ENCODE measurements at places on chromosomes 5 and 9.
A peak's percentile ranks its signal among the peaks of the same experiment; 100 is the strongest.

DNA sequence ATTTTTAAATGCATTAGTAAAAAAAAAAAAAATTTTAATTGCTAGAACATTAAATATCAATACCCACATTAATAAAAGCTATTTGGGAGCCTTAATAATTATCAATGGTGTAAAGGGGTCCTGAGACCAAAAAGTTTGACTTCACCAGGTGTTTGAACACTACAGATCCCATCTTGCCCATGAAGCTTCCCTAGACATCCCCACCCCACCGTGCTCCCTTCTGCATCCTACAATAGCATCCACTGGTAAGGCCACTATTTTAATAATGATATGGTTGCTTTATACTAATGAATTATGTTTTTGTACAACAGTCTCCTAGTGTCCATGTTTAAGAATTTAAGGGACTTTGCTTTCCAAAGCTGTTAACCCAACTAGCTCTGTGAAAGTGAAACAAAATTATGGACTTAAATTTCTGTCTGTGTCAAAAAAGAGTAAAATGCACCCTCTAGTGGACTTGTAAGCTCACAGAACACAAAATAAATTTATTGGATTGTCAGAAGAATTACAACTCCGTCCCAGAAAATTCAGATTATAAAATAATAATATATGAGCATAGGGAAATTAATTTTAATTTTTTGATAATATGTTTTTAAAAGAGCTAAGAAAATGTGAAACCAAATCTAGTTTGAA lies 76.0 kb downstream of the ARL15 start:
- DNase-seq, result no peak

GRCh38 chr9:123316053-123316718 lies 39.8 kb upstream of the CRB2 start:
- DNase-seq, result no peak

- no peak for DNase-seq
Measured at GRCh38 chr9:35718721-35719511, 13.1 kb downstream of the TLN1 start.

GRCh38 chr5:120692325-120692724 lies 228.2 kb downstream of the PRR16 start:
- DNase-seq, result no peak

GRCh38 chr5:11852717-11853087 lies 51.5 kb downstream of the CTNND2 start:
- no peak for DNase-seq

GRCh38 chr5:78843436-78843835 lies 141.7 kb downstream of the ARSB start:
- DNase-seq, result no peak

- no peak for DNase-seq
Measured at GRCh38 chr9:21761309-21761901, 41.0 kb upstream of the MTAP start.

- no peak for DNase-seq
Measured at GRCh38 chr5:126793097-126793496, 16.2 kb downstream of the LMNB1 start.

DNA sequence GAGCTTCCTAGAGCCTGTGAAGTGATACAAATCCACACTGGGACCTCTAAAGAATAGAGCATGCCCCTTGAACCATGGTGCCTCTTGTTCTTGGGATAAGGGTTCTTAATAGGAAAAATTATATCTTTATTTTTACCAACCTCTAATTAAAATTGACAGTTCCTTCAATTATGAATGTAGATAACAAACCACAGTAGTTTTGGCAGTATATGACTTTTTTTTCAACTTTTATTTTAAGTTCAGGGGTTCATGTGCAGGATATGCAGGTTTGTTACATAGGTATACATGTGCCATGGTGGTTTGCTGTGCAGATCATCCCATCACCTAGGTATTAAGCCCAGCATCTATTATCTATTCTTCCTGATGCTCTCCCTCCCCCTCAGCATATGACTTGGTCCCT lies 974 bp downstream of the HEMGN start:
- DNase-seq, result no peak

DNA sequence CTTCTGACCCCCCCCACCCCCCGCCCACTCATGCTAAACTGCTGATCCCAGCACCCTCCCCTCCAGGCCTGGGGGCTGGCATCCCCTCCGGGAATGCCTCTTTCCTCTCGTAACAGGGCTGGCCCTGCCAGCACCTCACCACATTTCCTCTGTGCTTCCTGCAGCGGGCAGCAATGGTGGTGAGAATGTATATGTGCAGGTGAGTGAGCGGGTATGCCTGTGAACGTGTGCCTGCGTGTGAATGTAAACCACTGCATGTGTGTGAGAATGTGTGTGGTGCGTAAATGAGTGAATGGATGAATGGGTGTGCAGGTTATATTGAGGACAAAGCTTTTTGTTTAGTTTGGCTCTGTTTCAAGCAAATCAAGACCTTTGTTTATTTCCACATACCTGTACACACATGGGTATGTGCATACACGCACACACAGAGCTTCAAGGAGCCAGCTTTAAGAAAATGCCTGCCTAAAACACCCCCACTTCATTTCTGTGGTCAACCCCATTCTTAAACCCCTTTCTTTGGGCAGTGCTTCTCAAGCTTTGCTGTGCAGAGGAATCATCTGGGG lies 95.7 kb upstream of the SHB start:
- DNase-seq, result no peak

GRCh38 chr9:119252671-119253299 lies 116.5 kb downstream of the BRINP1 start:
- no peak for DNase-seq

GRCh38 chr5:150789943-150790611 lies 11.5 kb downstream of the SMIM3 start:
- no peak for DNase-seq

DNA sequence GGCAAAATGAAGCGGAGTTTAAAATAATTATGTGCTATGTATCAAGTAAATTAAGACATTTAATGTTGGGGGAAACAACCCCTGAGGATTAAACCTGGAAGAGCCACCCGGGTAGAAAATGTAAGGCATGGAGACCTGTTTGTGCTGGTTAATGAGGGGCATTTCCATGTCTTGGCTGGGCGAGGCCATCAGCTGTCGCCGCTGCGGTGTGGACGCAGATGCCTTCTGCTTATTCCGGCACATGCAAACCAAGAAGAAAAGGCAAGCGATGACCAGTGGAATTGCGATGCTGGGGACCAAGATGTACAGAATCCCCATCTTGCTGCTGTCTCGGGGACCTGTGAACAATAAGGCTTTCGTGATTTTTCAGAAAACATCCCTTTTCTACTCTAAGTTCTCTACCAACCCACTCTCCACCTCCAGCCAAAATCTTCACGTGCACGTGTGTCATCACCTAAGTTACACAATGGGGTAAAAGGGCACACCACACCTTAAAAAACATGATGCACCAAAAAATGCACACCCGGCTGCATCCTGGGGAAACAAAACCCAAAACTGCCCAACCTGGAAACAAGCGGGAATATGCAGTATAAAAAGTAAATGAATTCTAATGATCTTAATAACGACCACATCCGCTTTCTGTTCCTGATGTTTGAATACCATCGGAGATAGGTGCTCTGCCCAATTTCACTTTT lies 223.5 kb downstream of the ROR2 start:
- DNase-seq, result no peak

DNA sequence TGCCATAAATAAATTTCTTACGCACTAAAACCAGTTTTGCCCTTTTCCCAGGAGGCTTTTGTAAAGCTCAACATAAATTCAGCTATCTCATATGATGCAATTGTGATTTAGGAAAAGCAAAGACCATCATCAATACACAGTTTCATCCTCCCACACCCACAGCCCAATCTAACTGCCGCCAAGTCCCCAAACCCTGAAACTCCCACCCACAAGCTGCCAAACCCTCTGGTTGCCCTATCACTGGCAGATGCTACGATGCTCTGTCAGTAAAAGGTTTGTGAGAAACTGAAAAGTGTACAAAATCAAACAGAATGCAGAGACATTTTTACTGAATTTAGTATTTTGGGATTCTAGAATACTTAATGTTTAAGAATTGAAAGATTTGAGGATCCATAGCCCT lies 42.8 kb upstream of the NR4A3 start:
- DNase-seq, result no peak

- DNase-seq, result no peak
Measured at GRCh38 chr5:55102348-55102747, at the start of gene GZMA. Gene GZMA (plus strand): TSS chr5:55102646. CDS start chr5:55102683, 37 bp downstream.

- no peak for DNase-seq
Measured at GRCh38 chr5:139116100-139116655, 82.0 kb downstream of the SIL1 start.

GRCh38 chr9:100492952-100493351 lies 20.0 kb downstream of the TMEFF1 start:
- DNase-seq, result no peak

DNA sequence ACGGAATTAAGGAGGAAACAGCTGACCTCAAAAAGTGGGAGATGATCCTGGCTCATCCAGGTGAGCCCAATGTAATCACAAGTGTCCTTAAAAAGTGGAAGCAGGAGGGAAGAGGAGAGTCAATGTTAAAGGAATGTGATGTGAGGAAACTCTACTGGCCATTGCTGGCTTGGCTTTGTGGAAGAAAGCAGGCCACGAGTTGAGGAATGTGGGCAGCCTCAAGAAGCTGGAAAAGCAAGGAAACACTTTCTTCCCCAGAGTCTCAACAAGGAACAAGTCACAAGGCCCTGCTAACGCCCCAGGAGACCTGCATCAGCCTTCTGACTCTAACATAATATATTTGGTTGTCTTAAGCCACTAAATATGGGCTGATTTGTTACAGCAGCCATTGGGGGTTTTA lies 252.8 kb downstream of the PSAT1 start:
- no peak for DNase-seq

- DNase-seq, result no peak
Measured at GRCh38 chr9:36029765-36030528, 6.8 kb upstream of the RECK start.

- no peak for DNase-seq
Measured at GRCh38 chr5:139836469-139837208, 41.0 kb downstream of the PSD2 start.

GRCh38 chr5:1510151-1510561 lies 13.6 kb downstream of the LPCAT1 start:
- peak; percentile 5 for DNase-seq

DNA sequence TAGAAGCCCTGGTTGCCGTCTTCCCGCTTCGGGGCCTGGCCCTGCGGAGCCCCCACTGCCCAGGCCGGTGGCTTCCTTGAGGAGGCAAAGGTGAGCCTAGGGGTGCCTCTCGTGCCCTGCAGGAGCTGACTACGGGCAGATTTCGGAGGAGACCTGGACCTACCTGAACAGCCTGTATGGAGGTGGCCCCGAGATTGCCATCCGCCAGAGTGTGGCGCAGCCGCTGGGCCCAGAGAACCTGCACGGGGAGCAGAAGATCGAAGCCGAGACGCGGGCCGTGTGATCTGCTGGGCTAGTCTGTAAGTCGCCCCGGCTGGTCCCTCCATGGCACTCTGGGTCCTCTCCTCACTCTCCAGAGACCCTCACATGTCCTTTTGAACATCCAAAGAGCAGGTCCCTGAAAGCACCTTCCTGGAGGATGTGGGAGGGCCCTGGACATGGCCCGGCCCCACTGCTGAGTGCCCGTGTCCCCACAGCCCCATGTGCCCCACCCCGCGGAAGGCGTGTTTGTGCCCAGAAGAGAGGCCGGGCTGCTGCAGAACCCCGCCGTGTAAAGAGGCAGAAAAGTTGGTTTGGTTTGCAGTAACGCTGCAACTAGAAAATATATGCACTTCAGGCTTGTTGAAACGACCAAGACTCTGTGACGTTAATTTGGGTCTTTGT lies 44.9 kb downstream of the USP20 start:
- no peak for DNase-seq

DNA sequence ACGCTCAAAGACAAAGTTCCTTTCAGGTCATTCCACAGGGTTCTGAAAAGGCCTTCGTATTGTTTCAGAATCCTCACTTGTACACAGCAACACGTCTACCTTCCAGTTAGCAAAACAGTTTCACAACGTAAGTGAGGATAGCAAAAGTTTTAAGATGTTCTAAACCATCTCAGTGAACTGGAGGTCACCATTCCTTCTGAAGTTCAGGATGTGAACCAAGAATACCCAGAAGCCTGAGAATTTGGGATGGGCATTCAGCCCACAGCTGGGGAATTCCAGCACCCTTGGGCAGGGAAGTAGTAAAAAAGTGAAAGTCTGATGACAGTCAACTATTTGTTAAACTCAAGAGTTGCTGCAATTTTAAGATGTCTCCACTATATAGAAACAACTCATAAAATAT lies 224.5 kb downstream of the BNC2 start:
- no peak for DNase-seq

- no peak for DNase-seq
Measured at GRCh38 chr5:10860645-10861422, 99.8 kb upstream of the DAP start.

- DNase-seq, result no peak
Measured at GRCh38 chr5:126948011-126948355, 82.4 kb downstream of the MARCHF3 start.

- DNase-seq, result no peak
Measured at GRCh38 chr9:125580701-125581286, 126.2 kb downstream of the MAPKAP1 start.

DNA sequence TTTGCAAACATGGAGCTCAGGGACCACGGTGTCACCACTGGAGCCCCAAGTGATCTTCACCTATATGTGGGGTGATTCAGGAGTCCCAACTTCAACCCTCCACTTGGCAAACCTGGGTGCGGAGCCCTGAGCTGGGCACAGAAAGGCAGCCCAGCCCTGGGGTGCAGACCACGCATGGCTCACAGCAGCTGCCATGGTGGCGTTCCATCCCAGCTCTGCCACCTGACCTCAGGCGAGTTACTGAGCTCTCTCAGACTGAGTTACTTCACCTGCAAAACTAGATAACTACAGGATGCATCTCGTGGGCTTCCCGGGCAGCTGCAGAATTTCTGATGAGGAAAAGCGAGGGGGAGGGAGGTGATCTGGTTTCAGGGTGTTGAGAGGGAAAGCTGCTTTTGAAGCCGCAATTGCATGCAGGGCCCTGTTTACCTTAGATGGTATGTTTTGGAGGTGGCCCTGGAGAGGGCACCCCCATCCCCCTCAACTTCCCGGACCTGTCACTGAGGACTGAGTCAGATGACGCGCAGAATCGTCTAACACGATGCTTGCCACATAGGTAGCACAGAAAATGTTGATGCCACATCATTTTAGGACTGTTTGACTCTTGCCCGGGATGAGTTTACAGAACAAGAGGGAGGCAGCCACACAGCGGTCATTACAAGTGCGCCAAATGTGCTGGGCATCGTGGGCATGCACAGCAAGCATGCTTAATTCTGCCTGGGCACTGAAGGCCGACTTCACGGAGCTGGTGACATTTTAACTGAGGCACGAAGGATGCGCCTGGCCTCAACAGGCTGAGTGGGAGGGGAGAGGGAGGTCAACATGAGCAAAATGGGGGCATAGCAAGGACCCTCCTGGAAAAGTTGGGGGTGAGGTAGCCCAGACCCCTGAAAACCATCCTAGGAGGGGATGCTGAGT lies 154.6 kb downstream of the COL23A1 start:
- no peak for DNase-seq

- peak; percentile 8 for DNase-seq
Measured at GRCh38 chr9:129241725-129242124, 63.7 kb upstream of the IER5L start.

- no peak for DNase-seq
Measured at GRCh38 chr5:98041661-98042060, 731.8 kb upstream of the RGMB start.
